ENCODE measurements at places on chromosomes 16 and 17.
A peak's percentile ranks its signal among the peaks of the same experiment; 100 is the strongest.

DNA sequence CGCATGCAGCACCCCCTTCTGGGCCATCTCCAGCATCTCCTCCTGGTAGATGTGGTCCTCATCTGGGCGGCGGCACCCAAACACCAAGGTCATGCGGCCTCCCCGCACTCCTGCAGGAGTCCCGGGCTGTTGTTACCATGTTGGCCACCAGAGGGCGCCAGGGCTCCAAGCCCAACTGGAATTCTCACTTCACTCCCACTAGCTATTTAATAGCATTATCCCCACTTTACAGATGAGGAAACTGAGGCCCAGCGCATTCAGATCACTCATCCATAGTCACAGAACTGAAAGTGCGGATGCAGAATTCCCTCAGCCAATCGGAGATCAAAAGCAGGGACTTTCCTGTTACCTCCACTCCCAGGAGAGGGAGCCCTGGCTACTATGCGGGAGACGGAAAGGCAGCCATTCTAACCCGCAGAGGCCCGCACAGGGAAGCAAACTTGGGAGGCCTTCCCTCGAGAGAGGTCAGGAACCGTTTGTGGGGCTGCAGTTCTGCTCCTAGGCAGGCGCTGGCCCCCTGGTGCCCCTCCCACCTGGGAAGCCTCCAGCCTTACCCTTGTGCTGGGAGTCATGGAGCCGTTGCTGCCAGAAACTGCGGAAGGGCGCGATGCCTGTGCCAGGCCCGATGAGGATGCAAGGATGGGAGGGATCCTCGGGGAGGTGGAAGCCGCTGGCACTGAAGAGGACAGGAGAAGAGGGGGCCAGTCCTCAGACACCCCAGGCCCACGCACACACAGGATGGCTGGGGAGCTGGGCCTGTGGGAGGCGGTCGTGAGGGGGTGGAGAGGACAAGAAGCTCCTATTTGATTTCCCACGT lies 40.1 kb downstream of the NOS2 start:
- no peak for DNase-seq

GRCh38 chr16:31036691-31037090 lies 3.3 kb downstream of the STX4 start:
- DNase-seq, result no peak

GRCh38 chr16:3065069-3065741 lies at the start of gene IL32:
Gene IL32, plus strand, starts transcription at chr16:3065640. Its CDS starts 172 bp downstream, at chr16:3065812.
- peak; percentile 46 for DNase-seq

DNA sequence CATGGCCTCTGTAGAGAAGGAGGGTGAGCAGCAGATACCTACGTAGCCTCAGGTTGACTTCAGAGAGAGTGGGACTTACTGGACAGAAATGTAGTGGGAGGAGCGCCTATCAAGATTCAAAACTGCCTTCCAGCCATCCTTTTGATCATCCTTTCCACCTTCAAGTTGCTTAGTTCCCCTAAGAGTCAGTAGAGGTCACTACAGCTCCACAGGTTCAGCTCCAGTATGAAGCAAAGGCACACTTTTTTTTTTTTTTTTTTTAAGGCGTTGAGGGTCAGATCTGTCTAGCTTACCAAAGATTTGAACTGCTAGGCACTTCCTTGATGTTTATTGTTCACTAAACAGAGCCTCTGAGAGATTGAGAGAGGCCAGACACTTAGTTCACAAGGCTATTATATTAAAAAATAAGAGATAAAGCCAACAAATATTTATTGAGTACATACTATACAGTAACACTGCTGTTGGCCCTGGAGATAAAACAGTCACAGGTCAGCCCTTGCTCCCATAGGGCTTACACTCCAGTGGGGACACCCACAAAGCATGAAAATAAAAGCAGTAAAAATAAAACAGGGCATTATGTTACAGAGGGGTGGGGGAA lies 3.1 kb downstream of the RNF227 start:
- DNase-seq, result peak; percentile 56

DNA sequence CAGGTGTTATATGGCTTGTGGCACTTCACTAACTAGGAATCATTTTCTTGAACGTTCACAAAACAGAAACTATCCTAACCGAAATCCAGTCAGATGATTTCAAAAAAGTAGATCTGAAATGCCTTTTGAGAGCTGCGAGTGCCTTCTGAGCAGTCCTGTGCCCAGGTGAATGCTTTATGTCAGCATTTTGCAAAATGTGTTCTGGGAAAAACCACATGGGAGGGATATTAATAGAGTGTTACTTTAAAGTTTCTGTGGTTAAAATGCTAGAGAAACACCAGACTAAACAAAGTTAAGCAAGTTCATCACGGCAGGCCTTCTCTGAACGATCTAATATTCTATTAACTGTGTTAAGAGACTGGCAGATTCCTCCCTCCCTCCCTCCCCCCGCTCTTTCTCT lies 15.8 kb upstream of the RGS9 start:
- no peak for DNase-seq

- no peak for DNase-seq
Observed at GRCh38 chr16:57592591-57593003, 35.8 kb upstream of the ADGRG1 start.

GRCh38 chr16:263182-263774 lies 12.5 kb downstream of the RGS11 start:
- DNase-seq, result no peak

DNA sequence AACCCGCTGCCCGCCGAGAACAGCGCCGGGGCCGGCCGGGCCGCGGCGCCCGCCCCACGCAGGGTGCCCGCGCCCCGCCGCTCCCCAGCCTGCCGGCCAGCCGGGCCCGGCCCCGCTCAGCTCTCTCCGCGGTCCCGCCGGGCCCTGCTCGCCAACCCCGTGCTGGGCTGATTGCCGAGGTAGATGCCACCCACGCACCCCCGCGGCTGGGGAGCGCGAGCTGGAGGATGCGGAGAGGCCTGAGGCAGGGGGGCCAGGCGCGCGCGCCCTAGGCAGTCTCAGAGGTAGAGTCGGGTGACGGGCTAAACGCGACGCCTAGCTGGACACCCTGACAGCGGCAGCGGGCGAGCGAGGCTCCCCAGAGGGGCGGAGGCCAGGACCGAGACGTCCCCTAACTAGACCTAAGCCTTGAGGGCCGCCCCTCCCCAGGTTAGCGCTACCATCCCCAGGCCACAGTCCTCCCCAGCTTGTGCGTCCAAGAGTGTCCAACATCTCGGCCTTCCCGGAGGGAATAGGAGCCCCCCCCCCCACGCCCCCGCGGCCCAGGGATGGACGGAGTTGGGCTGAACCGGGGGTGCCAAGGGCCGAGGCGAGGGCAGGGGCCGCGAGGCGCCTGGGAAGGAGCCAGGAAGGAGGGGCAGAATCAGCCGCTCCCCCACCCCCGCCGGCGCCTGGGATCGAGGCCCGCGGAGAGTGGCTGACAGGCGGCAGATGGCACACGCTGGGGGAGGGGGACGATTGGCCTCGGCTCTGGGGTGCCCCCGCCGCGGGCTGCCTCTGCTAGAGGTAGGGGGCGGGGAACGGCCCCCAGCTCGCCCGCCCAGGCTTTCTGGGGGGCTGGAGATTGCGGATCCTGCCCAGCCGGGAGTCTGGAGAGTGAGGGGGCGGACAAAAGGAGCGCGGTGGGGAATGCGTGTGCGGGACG lies 2.5 kb upstream of the ZNF423 start:
- no peak for DNase-seq

DNA sequence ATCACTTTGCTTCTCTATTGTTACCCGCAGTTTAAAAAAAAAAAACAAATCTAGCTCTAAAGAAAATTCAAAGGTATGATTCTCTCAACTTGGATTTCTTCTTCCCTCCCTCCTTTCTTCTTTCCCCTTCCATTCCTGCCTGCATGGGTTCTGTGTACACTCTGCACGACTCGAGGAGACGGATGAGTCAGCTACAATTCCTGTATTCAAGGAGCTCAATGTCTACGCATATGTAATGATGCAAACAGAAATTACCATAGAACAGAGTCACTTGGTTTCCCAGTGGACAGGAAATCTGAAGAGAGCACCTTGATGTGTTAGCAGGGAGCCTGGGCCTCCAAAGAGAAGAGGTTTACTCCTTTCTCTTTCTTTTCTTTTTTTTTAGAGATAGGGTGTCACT lies 92.3 kb downstream of the VPS53 start:
- no peak for DNase-seq

- no peak for DNase-seq
Observed at GRCh38 chr17:15963670-15964110, 18.8 kb downstream of the ADORA2B start.

DNA sequence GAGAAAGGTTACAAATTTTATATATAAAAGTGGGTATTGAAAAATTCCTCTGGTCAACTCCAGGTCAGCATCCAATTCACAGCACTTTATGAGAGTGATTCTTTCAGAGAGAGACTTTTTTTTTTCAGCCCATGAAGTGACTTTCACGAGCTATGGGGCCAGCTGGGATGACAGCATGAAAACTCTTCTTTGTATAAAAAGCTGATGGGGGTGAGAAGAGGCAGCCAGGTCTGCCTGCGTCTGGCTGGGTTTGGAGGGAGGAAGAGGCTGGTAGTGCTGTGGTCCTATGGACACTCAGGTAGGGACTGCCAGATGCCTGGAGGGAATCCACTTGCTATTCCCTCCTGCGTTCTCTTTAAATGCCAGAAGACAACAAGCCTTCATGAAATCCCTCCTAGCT lies 250.6 kb downstream of the UTP18 start:
- DNase-seq, result no peak

DNA sequence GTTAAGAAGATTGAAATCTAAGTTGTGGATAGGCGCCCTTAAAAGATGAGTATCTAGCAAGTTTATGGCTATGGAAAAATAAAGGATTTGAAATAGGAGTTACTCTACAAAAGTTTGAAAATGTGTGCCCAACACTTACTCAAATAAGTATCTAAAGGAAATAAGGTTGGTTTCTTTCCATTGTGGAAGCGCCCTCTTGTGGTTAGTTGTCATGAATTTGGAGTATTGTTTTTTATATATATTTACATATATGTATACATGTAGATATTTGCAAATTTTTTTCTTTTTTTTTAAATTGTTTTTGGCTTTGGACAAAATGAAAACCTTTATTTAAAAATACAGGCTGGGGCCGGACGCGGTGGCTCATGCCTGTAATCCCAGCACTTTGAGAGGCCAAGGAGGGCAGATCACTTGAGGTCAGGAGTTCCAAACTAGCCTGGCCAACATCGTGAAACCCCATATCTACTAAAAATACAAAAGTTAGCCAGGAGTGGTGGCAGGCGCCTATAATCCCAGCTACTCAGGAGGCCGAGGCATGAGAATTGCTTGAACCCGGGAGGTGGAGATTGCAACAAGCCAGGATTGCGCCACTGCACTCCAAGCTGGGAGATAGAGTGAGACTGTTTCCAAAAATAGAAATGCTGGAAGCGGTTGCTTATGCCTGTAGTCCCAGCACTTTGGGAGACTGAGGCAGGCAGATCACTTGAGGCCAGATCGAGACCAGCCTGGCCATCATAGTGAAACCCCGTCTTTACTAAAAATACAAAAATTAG lies 24.0 kb upstream of the VPS4A start:
- no peak for DNase-seq

GRCh38 chr17:34562387-34562786 lies 17.0 kb upstream of the TMEM132E start:
- DNase-seq, result no peak

GRCh38 chr17:32523017-32523680 lies 36.4 kb downstream of the CDK5R1 start:
- DNase-seq, result no peak

DNA sequence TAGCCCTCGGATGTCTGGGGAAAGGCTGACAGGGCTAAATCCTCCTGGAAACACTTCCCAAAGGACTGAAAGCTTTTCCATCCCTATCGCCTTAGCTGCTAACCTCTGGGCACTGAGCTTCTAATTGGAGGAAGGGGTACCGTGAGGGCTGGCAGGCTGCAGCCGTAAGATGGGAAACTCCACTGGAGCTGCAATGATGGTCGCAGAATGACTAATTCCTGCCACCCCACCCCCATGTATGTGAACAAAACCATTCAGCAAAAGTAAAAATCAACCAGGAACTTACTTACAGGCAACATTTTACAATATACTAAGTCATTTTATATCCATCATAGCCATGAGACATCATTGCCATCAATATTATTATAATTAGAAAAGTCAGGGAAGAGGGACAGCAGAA lies 133.3 kb downstream of the ABCC12 start:
- DNase-seq, result no peak

GRCh38 chr17:57415751-57416207 lies 159.5 kb downstream of the MSI2 start:
- no peak for DNase-seq

DNA sequence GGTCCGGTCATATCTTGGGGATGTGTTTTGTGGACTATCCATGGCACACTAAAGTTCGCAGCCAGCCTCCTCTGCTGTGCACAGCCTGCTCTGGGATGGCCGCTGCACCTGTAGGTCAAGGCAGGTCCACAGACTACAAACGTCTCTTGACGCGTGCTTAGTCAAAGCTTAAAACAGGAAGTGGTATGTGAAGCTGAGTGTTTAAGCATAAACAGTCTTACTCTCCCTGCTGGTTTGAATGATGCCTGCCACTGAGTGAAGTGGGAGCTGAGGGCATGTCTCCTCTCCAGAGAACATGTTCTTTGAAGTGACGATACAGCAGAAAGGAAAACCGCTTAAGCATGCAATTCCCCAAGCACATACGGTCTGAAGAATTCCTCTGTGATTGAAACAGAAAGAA lies 365.6 kb downstream of the SLC39A11 start:
- DNase-seq, result no peak

GRCh38 chr16:3952737-3953131 lies 72.2 kb upstream of the CREBBP start:
- no peak for DNase-seq

- DNase-seq, result no peak
Observed at GRCh38 chr17:38419508-38419981, 8.7 kb upstream of the ARHGAP23 start.

DNA sequence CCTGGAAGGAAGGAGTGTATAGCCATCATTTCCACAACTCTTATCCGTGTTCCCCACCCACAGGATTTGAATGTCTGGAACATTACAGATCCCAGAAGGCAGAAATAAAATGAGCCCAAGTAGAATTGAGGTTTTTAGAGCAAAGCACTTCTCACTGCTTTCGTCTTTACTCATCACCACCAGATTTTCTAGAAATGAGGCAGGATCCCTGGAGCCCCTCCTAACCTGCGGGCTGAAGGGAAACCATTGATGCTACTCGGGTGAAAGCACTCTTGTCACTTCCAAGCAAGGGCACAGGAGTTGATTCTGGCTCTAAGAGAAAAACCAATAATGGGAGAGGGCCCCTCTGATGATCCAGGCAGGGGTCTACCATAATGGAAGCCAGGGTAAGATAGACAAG lies 2.8 kb upstream of the ALDOC start:
- no peak for DNase-seq

DNA sequence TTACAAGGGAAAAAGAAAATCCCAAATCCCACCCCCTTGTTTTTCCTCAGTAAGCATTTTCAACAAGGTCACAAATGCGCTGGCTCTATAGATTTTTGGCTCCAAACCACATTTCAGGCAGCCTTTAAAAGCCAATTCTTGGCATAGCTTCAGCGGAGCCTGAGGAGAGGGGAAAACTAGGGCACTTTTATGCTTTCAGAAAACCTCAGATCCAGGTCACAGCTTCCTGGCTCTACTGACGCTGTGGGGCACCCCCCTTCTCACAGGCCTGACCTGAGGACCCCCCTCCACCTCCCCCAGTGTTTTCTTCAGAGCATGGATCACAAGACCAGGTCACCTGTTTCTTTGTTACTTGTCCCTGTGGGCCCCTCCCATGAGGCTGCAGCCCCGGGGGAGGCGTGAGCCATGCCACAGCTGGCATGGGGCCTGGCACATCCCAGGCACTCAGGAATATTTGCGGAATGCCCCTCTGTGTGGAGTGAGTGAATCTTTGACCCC lies 30.1 kb upstream of the MTSS2 start:
- no peak for DNase-seq

GRCh38 chr17:68840073-68840472 lies 115.1 kb downstream of the ABCA8 start:
- no peak for DNase-seq
